Calu3 (cell line): ENCODE measurements at places on chromosomes 11 and 22.

DNA sequence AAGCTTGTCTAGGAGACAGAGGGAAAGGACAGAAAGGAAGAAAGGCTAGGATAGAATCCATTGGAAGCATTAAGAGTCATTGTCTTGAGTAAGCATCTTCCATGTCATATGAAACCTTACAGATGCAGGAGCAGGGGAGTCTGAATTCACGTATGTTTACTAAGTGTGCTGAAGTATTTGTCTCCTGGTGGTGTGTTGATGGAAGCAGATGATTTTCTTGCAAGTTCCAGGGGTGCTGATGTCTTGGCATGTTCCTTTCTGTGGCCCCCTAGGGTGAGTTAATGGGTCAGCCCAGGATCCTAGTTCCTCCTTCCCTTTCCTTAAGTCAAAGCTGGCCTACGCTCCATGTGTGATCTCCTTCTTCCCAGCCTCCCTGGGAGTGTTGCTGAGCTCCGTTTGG lies 110.2 kb downstream of the TEAD1 start:
- no peak for DNase-seq

DNA sequence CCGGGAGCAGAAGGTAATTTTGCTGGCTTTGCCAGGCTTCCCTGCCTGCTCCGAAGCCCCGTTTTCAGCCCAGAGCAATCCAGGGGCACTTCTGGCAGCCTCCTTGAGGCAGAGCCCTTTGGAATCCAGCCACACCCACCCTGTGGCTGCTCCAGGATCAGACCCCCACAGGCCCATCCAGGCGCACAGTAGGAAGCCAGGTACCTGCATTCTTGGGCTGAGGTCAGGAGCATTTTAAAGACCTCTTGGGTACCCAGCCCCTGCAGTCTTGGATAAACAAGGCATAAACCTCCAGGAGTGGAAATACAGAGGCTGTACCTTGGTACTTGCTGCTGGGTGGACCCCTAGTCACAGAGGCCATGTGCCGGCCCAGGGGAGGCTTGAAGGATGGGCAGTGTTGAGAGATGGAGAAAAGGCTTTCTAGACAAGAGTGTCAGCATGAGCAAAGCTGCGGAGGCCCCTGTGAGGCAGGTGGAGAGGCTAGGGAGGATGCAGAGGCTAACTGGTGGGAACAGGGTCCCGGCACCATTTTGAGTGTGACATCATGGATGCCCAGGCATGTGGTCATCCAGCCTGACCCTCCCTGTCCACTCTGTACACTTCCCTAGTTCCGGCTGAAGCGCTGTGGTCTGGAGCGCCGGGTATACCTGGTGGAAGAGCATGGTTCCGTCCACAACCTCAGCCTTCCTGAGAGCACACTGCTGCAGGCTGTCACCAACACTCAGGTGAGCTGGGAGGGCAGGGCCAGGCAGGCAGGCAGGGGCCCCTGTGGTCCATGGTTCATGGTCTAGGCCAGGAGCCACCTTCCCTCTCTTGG lies 3.9 kb downstream of the MUS81 start:
- DNase-seq: no peak

GRCh38 chr11:100176456-100176855 lies 510.6 kb upstream of the ARHGAP42 start:
- no peak for DNase-seq

- no peak for DNase-seq
Measured at GRCh38 chr11:126202646-126203359, 8.6 kb downstream of the RPUSD4 start.

DNA sequence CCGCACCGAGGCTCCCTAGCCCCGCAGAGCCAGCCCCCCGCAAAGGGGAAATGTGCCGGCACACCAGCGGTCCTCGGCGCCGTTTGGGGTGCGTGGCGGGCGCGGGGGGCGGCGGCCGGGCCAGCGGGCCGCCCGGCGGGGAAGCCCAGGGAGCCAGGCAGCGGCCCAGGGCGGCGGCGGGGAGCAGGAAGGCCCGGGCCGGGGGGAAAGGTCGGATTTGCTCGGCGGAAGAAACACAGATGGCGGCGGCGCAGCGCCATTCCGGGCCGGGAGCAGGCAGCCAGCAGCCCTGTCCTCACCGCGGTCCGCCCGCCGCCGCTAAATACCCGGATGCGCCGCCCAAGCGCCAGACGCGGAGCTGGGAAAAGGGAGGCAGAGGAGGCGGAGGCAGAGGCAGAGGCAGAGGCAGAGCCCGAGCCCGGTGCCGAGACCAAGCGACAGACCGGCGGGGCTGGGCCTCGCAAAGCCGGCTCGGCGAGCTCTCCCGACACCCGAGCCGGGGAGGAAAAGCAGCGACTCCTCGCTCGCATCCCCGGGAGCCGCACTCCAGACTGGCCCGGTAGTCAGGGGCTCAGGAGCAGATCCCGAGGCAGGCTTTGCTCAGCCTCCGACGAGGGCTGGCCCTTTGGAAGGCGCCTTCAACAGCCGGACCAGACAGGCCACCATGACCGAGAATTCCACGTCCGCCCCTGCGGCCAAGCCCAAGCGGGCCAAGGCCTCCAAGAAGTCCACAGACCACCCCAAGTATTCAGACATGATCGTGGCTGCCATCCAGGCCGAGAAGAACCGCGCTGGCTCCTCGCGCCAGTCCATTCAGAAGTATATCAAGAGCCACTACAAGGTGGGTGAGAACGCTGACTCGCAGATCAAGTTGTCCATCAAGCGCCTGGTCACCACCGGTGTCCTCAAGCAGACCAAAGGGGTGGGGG lies 2.6 kb upstream of the GCAT start:
- peak; percentile 93 for DNase-seq

GRCh38 chr11:63999349-64000025 lies 13.2 kb downstream of the OTUB1 start:
- DNase-seq: no peak

DNA sequence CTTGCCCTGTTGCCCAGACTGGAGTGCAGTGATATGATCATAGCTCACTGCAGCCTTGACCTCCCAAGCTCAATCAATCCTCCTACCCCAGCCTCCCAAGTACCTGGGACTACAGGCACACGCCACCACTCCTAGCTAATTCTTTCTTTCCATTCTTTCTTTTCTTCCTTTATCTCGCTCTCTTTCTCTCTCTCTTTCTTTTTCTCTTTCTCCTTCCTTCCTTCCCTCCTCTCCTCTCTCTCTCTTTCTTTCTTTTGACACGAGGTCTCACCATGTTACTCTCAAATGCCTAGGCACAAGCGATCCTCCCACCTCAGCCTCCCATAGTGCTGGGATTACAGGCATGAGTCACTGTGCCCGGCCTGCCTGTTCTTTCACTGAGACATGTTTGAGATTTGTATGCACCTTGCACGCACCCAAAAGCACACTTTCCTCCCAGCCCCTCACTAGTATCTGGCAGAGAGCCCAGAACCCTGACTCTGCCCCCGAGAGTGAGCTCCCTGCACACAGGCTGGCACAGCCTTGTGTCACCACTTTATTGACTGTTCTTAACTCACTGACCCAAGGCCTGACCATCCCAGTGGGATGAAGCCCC lies 56.8 kb downstream of the CD6 start:
- peak; percentile 48 for DNase-seq

GRCh38 chr11:15757048-15757698 lies 599.2 kb downstream of the SOX6 start:
- DNase-seq: no peak

- no peak for DNase-seq
Measured at GRCh38 chr22:39252461-39253434, 8.0 kb upstream of the PDGFB start.

DNA sequence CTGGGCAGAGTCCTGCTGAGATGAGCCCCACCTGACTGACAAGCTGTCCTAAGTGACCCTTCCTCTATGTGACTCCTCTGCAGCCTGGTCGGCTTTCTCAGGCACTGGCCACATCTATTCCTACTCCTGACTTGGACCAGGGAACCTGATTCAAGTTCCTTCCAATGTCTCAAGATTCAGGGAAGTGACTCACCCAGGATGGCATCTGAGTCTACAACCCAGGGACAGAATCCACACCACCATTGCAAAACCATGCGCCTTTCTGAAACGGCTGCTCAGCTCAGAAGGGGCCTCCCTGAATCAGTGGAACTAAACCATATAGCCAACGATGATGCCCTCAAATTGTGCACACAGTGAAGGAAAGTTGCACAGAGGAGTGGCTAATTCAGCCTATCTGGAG lies 63.9 kb upstream of the CSNK2A3 start:
- no peak for DNase-seq

DNA sequence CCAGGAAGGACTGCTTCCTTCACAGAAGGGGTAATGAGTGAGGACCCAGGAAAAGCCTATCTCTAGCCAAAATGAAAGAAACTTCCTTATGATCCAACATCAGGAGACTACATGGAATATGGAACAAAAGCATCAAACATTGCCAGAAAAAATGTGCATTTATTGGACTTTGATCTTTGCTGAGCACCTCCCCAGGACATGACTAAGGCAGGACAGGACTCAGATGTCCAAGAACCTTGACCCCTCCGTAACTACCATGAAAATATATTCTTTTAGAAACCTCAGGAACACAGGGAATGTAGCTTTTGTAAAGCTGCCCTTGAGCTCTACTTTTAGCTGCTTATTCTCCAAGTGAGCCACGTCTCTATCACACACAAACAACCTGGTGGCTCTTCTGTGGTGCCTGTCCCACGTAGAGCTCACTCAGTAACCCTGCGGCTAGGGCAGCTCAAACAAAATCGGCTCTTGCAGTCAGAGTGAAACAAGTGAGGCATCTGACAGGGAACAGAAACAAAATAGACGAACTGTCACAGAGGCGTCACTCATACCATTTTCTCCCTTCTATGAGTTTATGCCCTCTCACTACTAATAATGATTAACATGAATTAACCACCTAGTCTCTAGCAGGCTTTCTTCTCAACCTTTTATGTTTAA lies 471.5 kb upstream of the API5 start:
- no peak for DNase-seq

GRCh38 chr22:50169181-50169759 lies 1.3 kb upstream of the PANX2 start:
- no peak for DNase-seq

GRCh38 chr11:116690611-116691010 lies 82.2 kb downstream of the BUD13 start:
- no peak for DNase-seq

DNA sequence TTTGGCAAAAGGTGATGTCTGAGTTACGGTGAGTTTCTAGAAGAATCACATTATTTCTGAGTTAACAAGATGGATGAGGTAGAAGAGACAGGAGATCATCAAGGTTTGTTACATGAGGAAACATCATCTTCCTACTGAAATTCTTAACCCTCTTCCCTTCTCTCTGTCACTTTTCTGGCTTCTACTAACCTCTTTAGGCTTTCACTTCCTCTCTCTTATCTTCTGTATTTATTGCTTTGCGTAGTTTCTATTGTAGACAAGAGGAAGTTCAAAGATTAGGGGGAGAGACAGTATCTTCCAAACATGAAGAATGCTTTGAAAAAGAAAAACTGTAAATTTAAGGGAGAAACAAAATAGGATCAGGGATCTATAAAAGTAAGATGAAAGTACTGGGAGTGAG lies 75.4 kb downstream of the TRPC6 start:
- DNase-seq: no peak

DNA sequence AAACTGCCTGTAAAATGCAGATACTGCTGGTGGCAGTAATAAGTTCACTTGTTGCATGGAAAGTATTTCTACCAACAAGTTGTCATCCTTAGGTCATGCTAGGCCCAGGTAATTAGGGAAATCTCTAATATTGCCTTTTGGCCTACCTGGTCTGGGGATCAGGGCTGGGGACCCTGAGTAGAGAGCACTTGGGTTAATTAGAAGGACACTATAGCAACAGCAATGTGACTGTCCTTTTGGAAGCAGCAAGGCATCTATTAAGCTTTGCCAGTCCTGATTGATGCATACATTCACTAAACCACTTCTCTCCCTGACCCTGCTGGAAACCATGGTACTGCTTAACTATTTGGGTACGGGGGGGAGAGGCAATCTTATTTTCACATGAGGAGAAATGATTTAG lies 86.5 kb upstream of the GNAZ start:
- DNase-seq: no peak

GRCh38 chr11:93005239-93005638 lies 35.8 kb downstream of the MTNR1B start:
- no peak for DNase-seq

- peak; percentile 33 for DNase-seq
Measured at GRCh38 chr11:68798221-68798813, 43.4 kb downstream of the CPT1A start.

DNA sequence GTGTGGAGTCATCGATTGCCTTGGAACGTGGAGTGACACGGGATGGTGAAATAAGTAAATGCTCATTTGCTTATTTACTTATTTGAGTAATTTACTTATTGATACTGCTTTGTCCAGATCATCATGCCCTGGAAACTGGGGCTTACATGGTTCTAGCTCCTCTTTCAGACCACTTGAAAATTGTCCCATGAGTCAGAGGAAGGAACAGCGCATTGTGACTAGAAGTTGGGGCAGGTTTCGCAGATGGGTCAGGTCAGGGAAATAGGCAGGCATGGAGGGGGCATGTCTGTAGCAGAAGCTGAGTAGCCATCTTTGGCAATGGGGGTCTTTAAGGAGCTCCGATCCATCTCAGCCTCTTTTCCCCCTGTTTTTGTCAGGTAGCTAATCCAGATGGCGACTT lies 104.2 kb upstream of the SORL1-AS1 start:
- DNase-seq: no peak

GRCh38 chr22:26321469-26321913 lies 107.6 kb upstream of the ASPHD2 start:
- no peak for DNase-seq

DNA sequence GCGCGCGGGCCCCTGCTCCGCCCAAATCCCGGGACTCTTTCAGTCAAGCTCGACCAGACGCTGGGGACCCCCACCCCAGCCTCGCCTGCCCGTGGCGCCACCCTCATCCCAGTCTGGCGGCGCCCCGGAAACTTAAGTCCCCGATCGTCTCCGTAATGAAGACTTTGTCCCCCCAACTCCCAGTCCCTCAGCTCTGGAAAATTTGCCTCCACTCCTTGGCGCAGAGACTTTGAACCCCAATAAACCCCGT lies 348 bp downstream of the PLCB3 start:
- no peak for DNase-seq

- no peak for DNase-seq
Measured at GRCh38 chr11:134882141-134882540, 470.1 kb upstream of the B3GAT1 start.

DNA sequence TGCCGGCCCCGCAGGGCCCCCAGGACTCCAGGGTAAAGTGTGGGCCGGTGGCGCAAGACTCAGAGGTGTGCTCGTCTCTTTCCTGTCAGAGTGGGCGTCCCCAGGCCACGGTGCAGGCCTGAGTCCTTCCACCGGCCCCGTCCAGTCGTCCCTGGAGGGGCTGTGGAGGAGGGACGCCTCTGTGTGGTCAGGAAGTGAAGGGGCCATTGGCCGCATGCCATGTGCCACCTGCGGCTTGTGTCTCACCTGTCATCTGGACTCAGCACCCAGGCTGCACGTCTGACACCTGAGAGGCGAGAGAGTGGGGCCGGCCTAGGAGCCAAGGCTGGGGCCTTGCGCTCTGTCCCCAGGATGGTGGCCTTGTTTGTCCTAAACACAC lies 25.2 kb downstream of the MUC6 start:
- no peak for DNase-seq

DNA sequence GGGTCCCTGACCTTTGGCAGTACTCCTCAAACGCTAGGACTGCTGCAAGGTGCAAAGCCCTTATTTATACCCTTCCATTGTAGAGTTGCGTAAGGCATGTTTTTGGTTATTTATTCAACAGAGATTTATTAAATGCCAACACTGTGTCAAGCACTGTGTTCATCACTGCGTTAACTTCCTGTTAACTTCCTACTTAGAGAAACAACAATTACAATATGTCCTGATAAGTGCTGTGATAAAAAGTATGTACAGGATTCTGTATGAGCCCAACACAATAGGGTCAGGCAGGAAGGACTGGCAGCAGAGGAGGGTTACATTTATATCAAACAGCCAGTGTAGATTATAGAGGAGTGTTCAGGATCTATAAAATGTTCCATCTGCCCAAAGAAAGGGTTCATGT lies 812.8 kb upstream of the API5 start:
- no peak for DNase-seq
